ENCODE measurements at places on chromosomes 5 and 9.

DNA sequence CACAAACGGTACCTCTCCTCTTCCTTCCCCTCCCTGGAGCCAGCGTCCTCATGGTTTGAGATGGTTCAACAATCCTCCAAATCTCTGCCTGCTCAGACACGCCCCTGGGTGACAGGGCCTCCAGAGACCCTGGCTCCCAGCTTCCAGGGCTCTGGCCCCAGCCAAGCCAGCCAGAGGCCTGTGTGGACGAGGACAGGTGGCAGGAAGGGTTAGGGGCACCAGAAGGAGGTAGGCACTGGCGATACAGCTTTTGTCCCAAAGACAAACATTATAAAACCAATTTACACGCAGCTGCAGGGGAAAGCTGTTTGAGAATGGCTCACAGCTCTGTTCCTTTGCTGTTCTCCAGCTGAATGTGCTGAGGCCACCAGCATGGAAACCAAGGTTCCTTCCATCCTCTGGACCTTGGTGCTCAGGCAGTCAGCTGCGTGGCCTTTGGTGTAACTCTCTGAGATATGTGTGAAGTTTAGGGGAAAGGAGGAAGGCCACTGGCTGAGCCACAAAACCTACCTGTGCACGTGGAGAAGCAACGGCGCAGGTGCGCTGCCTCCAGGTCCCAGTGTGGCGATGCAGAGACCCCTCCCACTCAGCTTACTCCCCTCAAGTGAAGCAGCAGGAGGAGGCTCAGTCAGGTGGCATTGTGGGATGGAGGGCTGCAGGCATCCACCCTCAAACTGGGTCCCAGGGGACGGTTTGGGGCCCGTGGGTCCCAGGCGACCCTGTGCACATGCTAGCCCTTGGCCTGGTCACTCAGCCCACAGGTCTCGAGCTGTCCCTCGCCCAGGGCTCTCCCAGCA, 4.3 kb upstream of the QRFP start:
- no peak for DNase-seq

DNA sequence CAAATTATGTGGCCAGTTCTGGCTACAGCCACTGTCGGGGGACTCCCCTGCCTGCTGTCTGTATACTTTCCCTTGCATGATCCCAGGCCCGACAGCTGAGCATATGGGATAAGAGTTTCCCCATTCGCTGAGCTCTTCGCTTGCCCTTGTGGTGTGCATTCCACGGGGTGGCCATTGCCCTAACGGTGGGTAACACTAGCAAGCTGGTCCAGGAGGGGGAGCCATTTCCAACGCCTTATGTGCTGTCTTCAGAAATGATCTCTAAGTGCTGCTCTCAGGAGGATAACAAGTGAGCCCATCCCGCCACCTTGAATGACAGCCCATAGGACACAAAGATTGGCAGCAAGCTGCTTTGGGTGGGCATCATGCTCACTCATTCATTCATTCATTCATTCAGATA, 190.9 kb downstream of the FSTL4 start:
- no peak for DNase-seq

- DNase-seq: peak; percentile 19
These were observed 561 bp downstream of the DAPK1 start for GRCh38 chr9:87498046-87498810.

- no peak for DNase-seq
These were observed 391.1 kb downstream of the TLE4 start for GRCh38 chr9:79962836-79963235.

DNA sequence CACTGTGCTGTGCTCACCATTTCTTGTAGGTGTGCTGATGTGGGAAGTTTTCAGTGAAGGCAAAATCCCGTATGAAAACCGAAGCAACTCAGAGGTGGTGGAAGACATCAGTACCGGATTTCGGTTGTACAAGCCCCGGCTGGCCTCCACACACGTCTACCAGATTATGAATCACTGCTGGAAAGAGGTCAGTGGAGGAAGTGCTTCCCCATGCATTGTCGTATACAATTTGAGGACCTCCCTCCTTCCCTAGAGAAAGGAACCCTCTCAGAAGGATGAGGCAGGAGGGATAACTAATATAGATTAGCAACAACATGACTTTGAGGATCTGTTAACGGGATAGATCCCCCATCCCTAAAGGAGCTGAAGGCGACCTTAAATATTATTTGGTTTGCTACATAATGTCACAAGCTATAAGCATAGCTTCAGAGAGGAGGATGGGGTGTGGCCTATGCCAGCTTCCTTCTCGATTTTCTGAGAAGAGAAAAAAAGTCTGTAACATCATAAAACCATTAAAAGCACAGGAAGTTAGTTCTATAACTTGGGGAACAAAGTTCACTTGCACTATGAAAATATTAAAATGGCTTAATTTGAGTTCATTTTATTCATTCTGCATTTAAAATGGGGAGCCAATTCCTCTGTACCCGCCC, 17.0 kb upstream of the CYFIP2 start:
- DNase-seq: no peak

DNA sequence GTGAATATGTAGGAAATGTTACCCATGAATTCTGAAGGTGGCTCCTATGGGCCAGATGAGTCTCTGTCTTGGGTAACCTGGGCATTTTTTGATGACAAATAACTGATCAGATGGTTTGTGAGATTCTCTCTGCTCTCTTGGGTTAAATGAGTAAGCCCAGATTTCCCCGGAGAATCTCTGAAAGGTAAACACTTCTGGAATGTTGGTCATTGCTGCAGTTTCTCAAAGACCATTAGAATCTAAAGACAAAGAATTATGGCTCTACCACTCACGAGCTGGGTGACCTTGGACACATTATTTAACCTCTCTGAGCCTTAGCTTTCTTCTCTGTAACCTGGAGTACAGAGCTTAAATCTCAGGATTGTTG, 191.2 kb downstream of the DAB2IP start:
- DNase-seq: peak; percentile 55

GRCh38 chr5:74122175-74122574, 496.2 kb downstream of the ARHGEF28 start:
- peak; percentile 17 for DNase-seq

- DNase-seq: no peak
These were observed 82.2 kb downstream of the PJA2 start for GRCh38 chr5:109327570-109327969.

GRCh38 chr9:85077944-85078343, 408.4 kb downstream of the NTRK2 start:
- DNase-seq: no peak

DNA sequence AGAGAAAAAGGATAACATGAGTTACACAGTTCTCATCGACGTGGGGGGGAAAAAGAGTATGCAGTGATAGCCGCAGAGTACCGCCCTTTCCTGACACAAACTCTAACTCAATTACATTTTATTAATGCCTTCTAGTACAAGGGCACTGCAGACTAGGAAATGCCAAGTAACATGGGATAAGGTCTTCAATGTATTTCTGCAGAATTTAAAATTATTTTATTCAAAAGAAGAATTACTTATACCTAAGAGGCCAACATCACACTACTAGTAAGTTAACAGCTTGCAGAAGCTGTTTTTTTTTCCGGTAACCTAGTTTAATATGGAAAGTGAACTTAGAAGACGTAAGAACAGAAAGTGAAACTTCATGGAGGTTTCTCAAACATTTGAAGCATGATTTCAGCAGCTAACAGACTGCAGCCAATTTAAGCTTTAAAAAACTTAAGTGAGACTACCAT, 3.9 kb downstream of the SETX start:
- DNase-seq: no peak

- peak; percentile 4 for DNase-seq
These were observed 32.6 kb downstream of the MAPK9 start for GRCh38 chr5:180259260-180259611.

GRCh38 chr9:13478160-13478559, 198.7 kb upstream of the MPDZ start:
- DNase-seq: peak; percentile 76

DNA sequence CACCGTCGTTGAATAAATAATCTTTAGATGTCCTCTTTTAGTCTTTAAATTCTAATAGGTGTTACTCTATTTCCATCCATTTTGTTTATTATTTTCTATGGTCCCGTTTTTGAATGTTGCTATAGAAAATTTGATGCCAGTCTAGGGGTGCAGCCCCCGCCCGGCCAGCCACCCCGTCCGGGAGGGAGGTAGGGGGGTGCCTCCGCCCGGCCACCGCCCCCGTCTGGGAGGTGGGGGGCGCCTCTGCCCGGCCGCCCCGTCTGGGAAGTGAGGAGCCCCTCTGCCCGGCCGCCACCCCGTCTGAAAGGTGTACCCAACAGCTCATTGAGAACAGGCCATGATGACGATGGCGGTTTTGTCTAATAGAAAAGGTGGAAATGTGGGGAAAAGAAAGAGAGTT, 2372.2 kb upstream of the WWC1 start:
- DNase-seq: no peak

DNA sequence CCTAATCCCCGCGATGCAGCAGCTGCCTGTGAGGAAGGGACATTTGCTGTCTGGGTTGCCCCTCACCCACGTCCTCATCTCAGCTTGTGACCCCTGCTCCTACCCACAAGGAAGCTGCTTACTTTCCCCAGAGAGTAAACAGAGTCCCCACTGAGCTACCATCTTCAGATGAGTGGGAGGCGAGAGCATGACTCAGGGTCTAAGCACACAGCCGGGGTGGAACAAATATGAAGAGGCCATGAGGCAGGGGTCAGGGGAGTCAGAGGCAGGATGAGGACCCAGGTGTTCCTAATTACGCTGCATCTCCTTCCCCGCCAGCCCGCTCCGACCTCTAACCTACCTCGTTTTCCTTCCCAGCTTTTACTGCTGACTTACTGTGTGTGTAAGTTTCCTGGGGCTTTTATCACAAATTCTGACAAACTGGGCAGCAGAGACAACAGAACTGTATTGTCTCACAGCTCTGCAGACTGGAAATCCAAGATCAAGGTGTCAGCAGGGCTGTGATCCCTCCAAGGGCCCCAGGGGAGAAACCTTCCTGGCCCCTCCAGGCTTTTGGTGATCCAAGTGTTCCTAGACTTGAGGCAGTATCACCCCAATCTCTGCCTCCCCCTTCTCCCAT, 94.0 kb upstream of the DNAH5 start:
- DNase-seq: peak; percentile 89

DNA sequence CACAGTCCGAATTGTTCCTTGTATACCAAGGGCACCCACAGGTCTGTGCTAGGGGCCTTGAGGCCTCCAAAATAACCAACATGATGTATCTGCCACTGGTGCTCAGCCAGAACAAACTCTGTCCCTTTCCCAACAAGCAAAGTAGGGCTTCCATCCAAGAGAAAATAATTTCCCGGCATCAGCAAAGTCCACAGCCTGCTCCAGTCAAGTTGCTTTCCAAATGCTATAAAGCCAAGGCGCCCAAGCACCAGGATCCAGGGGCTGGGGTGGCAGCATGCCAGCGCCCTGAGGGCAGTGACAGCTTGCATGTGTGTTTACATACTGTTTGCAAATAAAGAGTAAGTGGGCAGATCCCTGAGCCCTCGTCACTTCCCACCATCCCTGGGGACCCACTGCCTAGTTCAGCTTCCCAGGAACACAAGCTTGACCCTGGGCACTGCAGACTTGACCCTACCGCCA, 155.9 kb downstream of the ERCC6L2 start:
- DNase-seq: no peak

DNA sequence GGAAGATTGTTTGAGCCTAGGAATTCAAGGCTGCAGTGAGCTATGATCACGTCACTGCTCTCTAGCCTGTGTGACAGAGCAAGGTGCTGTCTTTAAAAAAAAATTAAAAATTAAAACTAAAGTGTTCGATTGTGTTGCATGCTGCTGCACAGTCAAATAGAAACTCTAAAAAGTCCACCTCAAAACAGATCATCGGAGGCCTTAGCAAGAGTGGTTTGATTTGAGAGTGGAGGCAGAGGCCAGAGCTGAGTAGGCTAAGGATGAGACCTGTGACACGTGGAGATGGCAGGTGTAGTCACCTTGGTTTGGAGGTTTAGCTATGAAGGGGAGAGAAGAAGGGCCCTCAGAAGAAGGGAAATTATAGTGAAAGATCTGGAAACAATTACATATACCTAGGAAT, 2.8 kb upstream of the PTPDC1 start:
- no peak for DNase-seq

- no peak for DNase-seq
These were observed 27.2 kb downstream of the SETX start for GRCh38 chr9:132327537-132327936.

GRCh38 chr5:80468131-80468530, 19.8 kb upstream of the FAM151B start:
- no peak for DNase-seq

DNA sequence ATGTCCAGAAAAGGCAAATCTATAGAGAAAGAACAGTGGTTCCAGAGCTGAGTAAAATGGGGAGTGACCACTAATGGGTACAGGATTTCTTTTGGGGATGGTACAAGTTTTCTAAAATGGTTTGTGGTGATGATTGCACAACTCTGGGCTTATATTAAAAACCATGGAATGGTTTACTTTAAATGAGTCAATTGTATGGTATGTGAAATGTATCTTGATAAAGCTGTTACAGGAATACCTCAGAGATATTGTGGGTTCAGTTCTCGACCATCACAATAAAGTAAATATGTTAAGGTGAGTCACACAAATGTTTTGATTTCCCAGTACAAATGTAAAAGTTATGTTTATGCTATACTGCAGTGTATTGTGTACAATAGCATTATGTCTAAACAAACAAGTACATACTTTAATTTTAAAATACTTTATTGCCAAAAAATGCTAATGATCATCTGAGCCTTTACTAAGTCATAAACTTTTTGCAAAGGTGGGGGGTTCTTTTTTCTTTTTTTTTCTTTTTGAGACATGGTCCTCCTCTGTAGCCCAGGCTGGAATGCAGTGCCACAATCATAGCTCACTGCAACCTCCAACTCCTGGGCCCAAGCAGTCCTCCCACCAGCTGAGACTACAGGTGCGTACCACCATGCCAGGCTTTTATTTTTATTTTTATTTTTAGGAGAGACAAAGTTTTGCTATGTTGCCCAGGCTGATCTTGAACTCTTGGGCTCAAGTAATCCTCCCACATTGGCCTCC, 65.9 kb downstream of the SHOC1 start:
- peak; percentile 91 for DNase-seq

DNA sequence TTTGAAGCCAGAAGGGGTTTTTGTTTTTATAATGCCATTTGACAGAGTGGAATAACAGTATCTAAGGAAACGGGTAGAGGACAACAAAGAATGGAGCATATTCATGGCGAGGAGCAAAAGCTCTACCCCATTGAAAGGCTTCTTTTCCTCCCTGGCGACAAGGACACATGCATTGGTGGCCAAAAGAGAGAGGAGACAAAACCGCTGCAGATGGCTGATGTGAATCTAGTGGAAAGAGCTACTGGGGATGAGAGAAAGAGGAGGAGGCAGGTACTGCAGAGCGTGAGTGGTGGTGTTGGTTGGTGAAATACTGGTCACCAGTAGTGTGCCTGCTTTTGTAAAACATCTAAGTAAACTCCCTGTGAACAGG, 491 bp downstream of the APC start:
- no peak for DNase-seq

- no peak for DNase-seq
These were observed 109.9 kb upstream of the CPEB4 start for GRCh38 chr5:173778152-173778782.
